ENCODE measurements at places on chromosomes 1 and 21.

DNA sequence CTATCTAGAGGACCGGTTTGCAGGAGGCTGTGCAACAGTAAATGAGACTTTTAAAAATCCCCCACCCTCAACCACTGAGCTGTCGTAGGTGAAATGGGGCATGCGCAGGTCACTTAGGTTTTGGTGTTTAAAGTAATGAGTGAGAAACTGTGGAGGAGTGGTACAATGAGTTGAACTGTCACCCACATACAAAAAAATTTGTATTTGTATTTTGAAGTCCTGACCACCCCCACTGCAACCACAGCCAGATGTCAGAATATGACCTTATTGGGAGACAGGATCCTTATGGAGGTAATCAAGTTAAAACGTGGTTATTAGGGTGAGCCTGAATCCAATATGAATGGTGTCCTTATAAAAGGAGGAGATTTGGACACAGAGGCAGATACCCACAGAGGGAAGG lies 1.6 kb upstream of the IRF6 start:
- no peak for DNase-seq

DNA sequence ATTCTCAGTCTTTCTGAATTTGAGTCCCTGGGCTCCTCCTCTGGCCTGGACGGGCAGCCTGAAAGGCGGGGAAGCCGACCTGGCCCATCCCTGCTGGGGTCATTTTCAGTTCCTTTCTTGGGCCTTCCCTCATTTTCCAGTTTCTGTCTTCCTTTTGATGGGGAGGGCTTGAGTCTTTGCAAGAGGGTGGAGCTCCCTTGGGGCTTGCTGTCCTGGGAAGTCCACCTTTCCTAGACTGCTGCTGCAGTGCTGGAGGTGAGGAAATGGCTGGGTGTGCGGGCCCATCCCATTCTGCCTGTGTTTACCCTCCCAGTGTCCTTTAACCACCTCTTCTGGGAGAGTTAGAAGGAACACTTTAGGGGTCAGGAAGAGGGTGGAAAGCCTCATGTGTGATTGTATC lies 40.4 kb upstream of the SYNC start:
- no peak for DNase-seq

DNA sequence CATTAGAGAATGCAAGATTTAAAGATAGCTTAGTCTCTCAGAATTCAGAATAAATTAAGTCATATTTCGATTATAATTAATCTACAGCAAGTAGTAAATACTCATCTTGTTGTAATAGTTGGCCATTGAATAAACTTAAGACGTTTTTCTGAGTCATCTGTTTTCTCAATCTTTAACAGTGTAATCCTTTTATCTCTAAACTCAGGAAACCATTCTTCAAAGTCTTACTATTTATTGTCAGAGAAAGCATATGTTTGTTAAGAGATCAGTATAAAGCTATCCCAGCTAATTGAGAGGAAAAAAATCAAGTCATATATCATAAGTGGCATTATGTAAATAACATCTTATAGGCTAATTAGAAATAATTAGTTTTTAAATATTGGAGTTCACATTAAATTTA lies 201.2 kb upstream of the ADAMTS5 start:
- no peak for DNase-seq

DNA sequence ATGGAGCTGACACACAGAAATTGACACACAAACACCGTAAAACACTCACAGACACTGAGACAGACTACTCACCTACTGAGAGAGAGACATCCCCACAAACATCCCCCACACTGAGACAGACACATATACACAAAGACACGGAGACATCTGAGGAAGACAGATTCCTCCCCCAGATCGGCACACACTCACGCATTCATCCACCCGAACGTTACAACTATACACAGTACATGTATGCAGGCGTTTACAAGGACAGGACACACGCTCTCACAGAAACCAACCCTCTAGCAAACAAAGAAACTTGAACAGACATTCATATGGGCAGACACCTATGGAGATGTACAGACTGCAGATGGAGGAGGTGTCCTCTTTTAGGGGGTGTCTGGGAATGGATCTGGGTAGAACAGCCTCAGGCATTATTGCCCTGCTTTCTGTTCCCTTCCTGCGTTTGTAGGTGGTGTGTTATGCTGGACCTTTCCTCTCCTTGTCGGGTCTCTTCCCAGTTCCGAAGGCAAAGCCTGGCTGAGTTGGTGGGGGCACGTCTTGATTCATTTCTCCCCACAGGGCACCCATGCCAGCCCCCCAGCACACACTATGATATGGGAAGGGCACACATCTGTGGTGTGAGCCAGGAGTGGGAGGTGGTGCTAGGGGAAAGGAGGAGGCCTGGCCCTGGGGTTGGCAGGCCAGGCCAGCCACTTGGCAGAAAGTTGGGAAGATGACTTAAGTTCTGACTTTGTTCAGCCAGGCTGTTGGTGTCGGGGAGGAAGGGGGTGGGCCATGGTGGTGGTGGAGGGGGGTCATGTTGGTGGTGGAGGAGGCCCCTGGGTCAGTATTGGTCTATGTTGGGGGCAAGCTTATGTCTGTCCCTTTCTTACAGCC lies 1.5 kb downstream of the KIRREL1 start:
- DNase-seq, result no peak

- no peak for DNase-seq
Measured at GRCh38 chr1:67711158-67711854, 26.3 kb downstream of the GADD45A start.

DNA sequence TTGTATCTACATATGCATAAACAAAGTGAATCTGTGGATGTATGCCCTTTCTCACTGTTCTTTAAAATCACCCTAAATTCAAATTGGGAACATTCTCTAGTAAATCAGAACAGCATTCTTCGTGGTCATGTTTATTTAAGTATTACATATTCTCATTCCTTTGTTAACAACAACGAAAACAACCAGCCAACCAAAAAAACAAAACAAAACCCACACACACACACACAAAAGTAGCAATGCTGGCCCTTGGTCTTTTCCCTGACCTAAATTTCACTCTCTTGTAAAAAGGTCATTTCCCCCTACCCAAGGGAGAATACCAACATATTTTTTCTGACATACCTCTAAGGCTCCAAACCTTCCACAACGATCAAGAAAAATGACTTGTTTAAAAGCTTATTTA lies 102.6 kb downstream of the NRIP1 start:
- no peak for DNase-seq

Measured in T-helper 2 cell treated with Interferon-gamma antibody and Interleukin-4, amounts not matched to agents 5 μg/mL and 100 μg/mL, for 36 hours (primary cell).